ENCODE measurements at places on chromosomes 6 and 20. TPM values are rescaled to one million over a fixed set of nuclear protein-coding genes. Genes with fewer than 3 reads are reported as not detected.

The JAG1 gene
- 145 TPM for total RNA-seq

The APCDD1L gene
- total RNA-seq: 1.5 TPM

The OR12D3 gene
- total RNA-seq: not detected

The MYBL2 gene
- total RNA-seq: 47.8 TPM

The KIAA0408 gene
- total RNA-seq: not detected
